LNCaP clone FGC (cell line): ENCODE measurements at places on chromosomes 6 and 20.

- no peak for DNase-seq
Observed at GRCh38 chr20:51175724-51176123, 152.8 kb upstream of the KCNG1 start.

GRCh38 chr6:159002432-159003155, 2.6 kb upstream of the RSPH3 start:
- no peak for DNase-seq

DNA sequence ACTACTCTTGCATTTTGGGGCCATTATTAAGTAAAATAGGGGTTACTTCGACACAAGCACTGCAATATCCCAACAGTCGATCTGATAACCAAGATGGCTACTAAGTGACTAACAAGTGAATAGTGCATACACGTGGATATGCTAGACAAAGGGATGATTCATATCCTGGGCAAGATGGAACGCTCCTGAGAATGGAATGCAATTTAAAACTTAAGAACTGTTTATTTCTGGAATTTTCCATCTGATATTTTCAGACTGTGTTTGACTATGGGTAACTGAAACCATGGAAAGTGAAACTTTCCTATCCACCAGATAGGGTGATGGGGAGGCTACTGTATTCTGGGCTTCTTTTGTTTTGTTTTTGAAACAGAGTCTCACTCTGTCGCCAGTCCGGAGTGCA, 66.5 kb downstream of the ILRUN start:
- DNase-seq, result no peak

DNA sequence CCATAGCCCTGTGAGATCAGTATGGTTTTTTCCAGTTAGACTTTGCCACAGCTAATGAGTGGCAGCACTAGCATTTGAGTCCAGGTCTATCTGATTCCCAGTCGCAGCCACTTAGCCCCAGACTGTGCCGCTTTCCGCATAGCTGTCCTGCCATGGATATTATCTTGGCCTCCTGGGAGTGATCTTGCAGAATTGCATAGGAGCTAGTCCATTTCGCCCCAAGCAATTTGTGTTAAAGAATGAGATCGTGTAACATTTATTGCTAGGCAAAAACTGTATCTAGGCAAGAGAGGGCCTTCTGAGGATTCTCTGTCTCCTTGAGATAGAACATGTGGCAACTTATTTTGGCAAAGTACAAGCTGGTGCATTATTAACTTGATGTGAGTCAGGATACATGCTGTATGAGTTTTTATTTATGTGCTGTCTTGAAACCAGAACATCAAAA, 74.2 kb downstream of the EZR start:
- no peak for DNase-seq

GRCh38 chr20:30513050-30513628, 744.3 kb upstream of the DEFB115 start:
- DNase-seq, result no peak

DNA sequence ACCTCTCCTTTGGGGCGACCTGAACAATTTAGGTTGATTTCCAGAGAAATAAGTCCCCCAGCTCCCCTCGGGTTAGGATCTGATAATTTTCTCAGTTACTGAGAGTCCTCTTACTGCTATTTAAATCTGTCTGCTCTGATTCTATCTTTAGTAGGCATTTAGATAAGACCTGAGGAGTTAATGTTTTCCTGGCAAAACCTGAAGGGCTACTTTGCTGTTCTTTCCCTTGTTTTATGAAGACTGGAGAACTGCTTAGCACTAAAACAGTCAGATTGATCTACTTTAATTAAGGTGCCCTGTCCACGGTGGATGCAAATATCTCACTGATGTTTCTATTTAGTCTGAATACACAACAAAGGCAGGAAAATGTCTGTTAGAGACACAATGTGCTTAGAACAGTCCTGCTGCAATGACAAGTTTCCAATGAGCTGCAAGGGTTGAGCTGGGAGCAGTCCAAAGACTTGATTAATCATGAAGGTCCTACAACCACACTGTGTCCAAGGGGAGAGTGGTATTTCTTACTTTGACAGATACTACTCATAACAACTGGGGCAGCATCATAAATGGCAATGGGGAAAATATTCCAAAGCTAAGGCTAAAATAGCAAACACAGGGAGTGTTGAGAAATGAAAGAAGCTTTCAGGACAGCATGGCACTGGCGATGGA, 15.7 kb downstream of the ADTRP start:
- peak; percentile 45 for DNase-seq

DNA sequence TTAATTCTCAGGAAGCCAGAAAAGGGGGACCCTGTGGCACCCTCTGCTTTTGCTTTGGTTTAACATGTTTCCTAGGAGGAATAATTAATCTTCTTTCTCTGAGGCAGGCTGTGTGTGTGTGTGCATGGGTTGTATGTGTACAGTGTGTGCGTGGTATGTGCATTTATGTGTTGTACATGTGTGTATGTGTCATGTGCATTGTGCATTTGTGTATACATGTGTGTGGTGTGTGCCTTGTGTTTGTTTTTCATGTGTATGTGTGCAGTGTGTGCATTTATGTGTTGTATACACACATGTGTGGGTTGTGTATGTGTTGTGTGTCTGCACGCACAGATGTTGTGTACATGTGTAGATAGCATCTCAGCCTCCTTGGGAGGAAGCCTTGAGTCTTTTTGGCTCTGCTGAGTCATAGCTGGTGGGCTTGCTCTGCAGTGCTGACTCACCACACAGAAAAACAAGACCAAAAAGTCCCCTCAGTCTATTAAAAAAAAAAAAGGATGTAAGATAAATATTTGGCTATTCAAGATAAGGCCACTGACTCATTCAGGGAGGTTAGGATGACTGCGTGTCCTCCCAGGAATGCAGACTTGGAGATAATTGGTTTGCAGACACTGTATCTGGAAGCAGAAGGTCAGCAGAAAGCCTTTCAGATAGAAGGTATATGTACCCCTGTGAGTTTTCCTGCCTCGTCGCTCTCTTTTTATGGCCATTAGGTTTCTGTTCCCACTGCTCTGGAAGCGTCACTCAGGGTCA, 58.6 kb downstream of the SYNJ2 start:
- DNase-seq, result peak; percentile 46

- no peak for DNase-seq
Observed at GRCh38 chr6:29295623-29296022, 5.9 kb upstream of the OR14J1 start.

GRCh38 chr6:158413814-158414565, 101.7 kb downstream of the TULP4 start:
- no peak for DNase-seq

- DNase-seq, result no peak
Observed at GRCh38 chr20:37205130-37205529, 25.8 kb upstream of the MROH8 start.

DNA sequence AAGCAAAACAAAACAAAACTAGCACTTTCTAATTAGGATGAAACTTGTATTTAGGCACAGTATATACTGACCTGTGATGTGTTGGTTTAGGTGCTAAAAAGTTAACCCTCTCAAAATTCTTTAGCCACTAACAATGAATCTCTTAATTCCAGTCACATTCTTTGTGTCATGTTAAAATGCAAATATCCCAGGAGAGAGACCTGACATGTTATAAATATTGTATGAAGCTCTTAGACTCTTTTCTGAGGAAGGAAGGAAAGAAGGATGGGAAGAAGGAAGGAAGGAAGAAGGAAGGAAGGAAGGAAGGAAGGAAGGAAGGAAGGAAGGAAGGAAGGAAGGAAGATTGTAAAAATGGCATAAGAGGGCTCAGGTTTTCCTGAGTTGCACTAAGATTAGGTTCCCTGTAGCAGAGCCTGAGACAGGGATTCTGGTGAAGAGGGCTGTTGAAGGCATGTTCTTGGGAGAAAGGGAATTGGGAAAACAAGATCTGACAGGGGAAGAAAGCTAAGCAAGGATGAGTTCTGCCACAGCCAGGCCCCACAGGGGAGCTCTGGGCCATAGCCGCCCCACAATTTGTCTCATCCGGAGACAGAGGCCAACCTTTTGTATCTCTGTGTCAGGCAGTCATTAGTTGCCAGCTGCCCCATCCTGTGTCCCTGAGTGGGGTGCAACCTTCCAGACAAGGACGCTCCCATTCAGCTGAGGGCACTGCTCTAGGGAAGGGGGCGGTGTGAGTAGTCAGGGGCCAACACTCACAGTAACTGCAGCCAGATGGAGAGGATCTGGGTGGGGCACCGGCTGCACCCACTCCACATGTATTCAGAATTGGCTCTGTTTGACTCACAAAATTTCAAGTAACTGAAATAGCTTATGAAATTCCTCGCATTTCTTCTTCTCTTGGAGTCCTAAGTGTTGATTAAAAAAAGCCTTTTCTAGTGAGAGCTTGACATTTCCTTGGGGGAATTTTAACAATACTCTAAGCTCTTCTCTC, 189.3 kb upstream of the ARG1 start:
- DNase-seq, result no peak

GRCh38 chr20:41279546-41280225, 37.8 kb downstream of the ZHX3 start:
- DNase-seq, result no peak

GRCh38 chr6:35392111-35392702, 49.8 kb downstream of the PPARD start:
- DNase-seq, result peak; percentile 81

DNA sequence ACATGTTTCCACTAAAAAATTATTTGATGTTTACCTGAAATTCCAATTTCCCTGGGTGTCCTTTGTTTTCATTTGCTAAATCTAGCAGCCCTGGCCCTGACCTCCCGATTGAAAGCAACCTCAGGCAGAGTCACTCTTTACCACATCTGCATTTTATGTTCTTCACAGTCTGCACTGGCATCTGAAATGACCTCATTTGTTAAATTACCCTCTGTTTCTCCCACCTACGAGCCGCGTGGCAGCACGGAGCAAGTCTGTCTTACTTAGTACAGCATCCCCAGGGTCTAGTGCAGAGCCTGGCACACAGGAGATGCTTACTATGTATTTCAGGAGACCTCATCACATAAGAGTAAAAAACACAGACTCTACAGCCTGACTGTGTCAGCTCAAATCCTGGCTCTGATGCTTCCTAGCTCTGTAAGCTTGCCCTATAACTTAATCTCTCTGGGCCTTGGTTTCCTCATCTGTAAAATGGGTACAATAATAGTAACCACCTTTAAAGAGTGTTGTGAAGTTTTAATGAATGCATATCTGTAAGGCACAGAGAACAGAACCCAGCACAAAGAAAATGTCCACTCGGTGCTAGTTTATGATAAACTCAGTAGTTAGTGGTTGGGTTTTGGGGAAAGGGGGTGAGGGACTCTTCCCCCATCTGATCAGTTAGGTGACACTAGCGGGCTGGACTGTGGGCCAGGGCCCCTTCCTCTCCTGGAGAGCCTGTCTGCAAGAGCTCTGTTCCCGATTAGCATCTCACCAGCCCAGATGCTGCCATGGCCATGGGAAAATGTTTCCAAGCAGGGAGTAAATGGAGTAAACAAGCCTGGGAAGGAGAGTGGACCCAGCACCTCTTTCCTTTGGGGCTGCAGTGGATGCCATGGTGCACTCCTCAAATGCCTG, 88.2 kb downstream of the PREX1 start:
- DNase-seq, result no peak

DNA sequence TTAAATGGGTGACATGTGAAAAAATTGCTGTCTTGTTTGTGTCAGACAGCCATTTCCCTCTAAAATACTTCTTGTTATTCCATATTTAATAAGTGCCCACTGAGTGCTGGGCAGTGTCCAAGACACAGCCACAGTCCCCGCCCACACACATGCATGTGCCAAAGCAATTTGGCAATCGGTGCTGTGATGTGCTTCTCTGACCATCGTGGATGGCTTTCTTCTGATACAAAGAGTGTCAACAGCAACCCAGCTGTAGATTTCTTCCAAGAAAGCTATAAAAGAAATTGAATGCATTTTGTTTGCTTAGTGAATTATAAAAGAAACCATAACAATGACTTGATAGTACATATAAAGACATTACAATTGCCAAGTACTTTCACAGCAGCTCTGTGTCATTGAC, 140.5 kb upstream of the ATXN1 start:
- peak; percentile 82 for DNase-seq

- no peak for DNase-seq
Observed at GRCh38 chr6:7697820-7698623, 27.9 kb upstream of the BMP6 start.

- DNase-seq, result no peak
Observed at GRCh38 chr20:50675671-50676376, 15.5 kb downstream of the RIPOR3 start.

GRCh38 chr20:44334306-44334705, 2.5 kb upstream of the R3HDML start:
- no peak for DNase-seq

DNA sequence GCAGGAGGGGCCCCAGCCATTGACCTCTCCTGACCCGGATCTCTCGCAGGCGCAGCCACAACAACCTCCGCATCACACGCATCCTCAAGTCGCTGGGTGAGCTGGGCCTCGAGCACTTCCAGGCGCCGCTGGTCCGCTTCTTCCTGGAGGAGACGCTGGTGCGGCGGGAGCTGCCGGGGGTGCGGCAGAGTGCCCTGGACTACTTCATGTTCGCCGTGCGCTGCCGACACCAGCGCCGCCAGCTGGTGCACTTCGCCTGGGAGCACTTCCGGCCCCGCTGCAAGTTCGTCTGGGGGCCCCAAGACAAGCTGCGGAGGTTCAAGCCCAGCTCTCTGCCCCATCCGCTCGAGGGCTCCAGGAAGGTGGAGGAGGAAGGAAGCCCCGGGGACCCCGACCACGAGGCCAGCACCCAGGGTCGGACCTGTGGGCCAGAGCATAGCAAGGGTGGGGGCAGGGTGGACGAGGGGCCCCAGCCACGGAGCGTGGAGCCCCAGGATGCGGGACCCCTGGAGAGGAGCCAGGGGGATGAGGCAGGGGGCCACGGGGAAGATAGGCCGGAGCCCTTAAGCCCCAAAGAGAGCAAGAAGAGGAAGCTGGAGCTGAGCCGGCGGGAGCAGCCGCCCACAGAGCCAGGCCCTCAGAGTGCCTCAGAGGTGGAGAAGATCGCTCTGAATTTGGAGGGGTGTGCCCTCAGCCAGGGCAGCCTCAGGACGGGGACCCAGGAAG, 4.5 kb upstream of the COL9A3 start:
- no peak for DNase-seq

DNA sequence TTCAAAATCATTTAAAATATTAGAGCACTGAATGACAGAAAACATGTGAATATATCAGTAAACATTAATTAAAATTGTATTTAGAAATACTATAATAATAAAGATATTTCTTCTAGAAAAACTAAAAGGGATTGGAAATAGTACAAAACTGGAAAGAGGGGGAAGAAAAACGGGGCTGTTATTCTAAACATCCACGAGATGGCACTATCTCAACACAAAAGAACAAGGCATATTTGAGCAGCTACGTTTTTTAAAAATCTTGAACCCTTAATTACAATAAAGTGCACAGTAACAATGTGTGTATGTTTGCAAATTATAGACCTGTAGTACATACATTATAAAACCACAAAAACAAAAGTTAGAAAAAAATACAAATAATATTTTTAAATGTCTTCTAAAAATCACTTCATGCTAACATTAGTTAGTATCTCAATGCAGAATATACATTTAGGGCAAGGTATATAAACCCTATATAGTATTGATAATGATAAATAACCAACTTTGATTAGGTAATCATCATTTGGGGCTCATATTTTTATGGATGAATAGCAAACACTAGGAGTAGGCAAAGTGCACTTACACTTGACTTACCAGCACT, 42.5 kb upstream of the PNISR start:
- no peak for DNase-seq

DNA sequence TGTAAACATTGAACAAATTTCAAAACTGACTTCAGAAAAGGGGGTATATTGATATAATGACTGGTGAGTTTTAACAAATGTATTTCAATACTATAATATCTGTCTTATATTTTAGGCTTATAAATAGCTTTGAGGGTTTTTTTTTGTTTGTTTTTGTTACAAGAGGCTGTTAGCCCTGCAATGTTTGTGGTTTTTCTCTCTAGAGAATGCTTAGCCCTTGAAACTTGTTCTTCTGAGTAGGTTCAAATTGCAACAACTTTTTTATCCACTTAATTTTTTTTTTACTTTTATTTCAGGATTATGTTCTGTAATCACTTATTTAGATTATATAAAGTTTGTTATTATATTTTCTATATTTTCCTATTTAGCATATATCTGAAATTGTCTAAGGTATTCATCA, 333.2 kb downstream of the RIMS1 start:
- no peak for DNase-seq
